Astrocyte of the cerebellum (primary cell): ENCODE measurements at places on chromosomes 11 and 22.

GRCh38 chr22:24500277-24500820 is 5.2 kb downstream of the UPB1 start:
- no peak for DNase-seq

GRCh38 chr22:45892681-45893461 is 84.1 kb downstream of the WNT7B start:
- DNase-seq: no peak

GRCh38 chr11:75350743-75351540 is 519 bp downstream of the ARRB1 start:
- no peak for DNase-seq

DNA sequence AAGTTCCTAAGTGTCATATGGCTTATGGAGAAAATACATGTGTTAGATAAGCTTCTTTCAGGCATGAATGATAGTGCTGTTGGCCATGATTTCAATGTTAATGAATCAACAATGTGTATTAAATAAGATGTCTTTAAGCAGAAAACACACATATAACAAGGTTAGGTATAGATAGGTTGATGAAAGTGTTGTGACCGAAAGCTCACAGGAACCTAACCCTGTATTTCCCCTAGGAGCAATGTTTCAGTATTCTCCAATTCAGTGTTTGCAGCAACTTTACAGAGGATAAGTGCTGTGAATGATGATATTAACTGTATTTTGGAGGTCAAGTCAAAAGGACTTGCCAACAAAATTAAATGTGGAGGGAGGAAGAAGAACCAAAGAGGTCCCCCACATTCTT is 82.8 kb upstream of the PRDM11 start:
- no peak for DNase-seq

DNA sequence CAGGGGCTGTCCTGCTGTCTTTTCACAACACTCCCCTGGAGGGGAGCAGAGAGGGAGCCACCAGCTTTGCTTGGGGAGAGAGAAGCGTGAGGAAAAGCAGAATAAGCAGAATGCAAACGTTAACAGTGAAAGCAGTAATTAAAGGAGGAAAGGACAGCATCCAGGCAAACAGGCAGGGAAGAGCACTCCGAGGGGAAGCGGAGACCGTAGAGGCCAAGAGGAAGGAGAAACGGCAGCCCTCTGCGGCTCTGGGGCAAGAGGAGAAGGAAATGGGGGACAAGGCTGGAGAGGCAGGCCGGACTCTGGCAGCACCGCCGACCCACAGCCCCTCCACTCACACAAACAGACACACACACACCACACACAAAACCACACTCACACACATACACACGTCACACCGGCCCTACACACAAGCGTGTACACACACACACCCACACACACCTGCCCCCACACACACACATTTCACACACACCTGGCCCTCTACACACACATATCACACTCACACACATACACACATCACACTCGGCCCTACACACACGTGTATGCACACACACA is 449.8 kb downstream of the SOX6 start:
- DNase-seq: no peak

- no peak for DNase-seq
Measured at GRCh38 chr11:92125321-92125720, 99.3 kb upstream of the FAT3 start.
